ENCODE measurements at places on chromosomes 4 and X.

DNA sequence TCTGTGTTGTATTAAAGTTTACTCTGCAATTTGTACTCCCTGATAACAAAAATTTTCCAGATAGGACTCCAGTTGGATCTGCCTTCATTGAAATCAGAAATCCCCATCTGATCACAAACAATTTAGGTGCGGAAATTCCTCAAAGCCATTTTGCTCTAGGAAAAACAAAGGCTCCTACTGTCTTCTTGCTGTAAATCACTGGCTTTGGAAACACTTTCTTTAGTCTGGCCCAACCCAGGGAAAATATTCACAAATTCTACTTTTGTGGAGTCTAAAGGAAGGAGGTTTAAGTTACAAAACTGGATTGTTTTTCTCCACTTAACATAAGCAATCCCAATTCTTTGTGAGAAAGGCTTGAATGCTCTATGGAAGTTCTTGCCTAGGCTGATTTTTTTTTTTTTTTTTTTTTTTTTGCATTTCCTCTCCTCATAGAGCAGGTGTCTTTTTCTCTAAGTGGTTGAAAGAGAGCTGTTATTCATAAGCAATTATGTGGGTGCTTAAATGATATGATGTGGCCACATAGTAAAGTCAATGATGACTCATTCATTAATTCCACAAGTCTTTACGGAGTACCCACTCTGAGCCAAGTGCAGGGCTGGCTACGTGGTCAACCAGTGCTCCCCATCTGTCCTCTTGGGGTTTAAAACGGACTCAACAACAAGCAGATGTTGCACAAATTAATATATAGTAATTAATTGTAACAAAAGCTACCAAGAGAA lies 261.4 kb downstream of the LDB2 start:
- no peak for DNase-seq

DNA sequence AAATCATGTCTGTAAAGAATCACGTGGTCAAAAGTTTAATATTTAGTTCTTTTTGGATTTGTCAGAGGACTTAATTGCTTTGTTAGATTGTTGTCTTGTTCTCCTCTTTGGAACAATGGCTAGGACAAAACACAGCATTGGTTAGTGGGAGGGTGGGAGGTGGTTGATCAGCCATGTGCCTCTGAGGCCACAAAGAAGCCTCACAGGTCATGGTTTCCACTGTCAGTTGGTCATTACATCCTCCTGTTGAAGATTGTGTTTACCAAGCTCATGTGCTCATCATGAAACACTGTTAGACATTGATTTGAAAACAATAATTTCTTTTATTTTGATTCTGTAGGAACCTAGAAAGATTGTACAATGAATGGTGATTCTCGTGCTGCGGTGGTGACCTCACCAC lies 31.9 kb downstream of the ADD1 start:
- DNase-seq: no peak

DNA sequence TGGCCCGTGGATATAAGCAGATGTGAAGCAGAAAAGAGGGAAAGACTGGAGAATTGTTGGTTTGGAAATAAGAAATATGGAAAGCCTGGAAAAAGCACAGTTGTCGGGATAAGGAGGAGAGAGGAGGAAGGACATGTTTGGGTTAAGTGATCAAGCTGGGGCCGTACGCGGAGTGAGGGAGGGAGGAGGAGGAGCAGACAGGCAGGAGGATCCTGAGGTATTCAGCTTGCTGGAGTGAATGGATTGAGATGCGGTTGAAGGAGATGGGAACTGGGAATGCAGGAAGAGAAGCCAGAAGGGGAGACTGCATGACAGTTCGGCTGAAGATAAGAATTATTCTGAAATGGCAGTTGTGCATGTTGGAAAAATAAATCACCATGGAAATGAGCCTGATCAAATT lies 21.2 kb downstream of the ZFP42 start:
- no peak for DNase-seq

DNA sequence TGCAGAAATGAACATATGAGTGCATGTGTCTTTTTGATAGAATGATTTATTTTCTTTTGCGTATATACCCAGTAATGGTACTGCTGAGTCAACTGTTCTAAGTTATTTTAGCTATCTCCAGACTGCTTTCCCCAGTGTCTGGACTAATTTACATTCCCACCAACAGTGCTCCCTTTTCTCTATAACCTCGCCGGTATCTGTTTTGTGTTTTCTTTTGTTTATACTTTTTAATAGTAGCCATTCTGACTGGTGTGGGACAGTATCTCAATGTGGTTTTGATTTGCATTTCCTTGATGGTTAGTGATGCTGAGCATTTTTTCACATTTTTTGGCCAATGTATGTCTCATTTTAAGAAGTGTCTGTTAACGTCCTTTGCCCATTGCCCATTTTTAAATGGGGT lies 218.6 kb upstream of the KCNIP4 start:
- DNase-seq: no peak

- DNase-seq: no peak
Observed at GRCh38 chrX:119726900-119727555, 31.4 kb upstream of the SOWAHD start.

DNA sequence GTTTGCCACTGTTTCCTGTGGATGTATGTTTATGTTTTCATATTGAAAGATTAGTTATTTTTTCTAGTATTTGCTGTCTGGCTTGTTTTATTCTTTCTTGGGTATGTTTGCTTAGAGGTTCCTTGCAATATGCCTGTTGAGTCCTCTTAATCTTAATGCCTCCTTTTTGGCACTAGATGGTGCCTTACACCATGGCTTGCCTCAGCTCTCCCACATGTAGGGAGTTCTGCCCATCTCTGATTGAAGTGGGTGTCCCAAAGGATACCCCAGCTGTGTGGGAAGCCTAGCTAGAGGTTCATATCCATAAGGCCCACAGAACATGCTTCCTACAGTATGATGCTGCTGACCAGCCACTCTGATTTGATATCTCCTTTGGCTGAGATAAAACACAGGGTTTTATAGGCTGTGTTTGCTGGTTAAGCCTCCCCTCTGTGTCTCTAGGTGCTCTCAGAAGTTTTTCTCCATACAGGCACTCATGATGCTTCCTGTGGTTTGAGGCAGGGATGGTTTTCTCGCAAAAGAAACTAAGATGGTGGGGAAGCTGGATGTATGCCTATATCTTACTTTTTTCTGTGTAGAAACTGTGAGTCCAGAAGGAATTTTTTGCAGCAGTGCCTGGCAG lies 162.4 kb downstream of the ASB9 start:
- DNase-seq: no peak

DNA sequence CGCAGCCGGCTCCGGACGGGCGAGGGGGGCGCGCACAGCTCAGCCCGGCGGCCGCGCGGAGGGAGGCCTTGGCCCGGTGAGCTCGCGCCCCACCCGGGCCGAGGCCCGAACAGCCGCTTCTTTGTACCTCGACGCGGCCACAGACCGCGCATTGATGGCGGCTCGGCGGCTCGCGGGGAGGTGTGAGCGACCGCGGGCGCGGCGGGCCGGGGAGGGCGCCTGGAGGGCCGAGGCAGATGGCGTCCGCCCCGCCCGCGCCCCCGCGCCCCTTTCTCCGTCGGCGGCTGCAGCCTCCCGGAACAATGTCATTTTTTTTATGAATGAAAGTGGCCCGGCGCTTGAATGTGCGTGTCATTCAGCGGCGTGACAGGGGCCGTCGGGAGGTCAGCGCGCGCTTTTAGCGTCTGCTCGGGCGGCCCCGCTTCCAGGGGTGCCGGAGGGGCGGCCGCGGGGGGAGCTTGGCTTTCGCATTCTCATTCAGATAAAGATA lies 1.8 kb downstream of the FGFR3 start:
- DNase-seq: no peak

GRCh38 chr4:55124322-55125076 lies 896 bp downstream of the KDR start:
- no peak for DNase-seq

DNA sequence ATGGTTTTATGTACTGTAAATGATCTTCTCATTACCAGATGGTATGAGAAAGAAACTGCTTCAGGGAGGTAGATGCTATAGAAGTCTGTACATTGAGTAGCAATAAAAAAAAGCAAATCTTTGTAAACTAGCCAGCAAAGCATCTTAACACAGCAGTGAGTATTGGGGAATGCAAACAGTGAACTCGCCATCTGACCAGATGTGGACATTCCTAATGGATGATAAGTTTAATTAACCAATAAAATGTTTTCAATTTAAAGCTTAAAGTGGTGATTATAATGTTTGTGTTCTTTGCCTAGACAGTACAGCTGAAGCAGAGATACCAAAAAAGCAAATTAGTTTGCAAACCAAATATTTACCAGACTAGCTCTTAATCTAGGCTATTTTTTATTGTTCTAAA lies 1144.2 kb downstream of the FAT4 start:
- DNase-seq: no peak

DNA sequence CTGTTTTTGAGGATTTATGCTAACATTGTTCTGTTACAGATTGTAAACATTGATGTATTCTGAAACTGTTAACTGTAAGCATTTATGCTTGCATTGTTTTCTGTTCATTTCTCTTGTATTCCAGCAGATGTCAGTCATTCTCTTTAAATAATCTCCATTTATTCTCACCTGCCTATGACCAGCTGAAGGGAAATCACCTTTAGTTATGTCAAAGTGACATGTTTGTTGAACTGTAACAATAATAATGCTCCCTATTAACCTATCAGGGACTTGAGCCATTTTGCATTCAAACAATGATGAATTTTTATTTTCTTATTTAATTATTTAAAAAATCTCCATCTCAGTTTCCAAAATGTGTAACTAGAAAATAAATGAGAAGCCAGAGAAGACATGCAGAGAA lies 58.0 kb downstream of the SPCS3 start:
- peak; percentile 8 for DNase-seq

DNA sequence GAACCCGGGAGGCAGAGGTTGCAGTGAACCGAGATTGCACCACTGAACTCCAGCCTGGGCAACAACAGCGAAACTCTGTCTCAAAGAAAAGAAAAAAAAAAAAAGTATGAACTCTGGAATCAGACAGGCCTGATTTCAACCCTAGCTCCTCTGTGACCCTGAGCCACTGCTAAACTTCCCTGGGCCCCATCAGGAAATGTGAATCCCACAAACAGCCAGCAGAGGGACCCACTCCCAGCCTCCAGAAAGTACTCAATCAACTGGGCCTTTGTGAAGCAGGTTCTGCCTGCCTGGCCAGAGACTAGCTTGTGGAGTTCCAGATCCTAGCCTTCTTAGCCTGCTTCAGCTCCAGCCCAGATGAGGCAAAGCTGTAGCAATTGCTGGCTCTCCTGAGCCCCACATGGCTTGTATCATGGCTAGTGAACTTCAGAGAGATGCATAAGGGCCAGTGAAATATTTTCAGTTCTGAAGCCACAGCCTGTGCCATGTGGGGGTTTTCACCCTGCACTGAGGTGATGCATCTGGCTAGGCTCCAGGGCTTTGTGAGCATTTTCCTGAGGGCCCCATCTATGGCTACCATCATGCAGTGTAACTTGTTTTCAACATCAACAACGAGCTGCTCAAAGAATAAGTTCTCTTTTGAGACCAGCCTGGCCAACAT lies 7.2 kb upstream of the IDS start:
- no peak for DNase-seq

GRCh38 chr4:55706541-55706940 lies 70.4 kb upstream of the NMU start:
- DNase-seq: no peak

DNA sequence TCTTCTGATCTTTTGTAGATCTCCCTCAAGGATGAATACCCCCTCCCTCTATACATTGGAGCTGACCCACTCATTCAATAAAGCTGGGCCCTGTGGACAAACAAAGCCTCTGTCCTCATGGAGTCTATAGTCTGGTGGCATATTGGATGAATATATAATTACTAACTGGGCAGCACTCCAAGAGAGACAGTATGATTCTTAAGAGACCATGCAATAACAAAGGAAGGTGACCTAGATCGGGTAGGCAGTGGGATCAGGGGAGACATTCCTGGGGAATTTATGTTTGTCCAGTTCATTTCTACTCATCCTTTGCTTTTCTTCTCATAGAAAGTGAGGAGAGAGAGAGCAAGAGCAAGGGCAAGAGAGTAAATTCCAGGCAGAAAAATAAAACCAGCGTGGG lies 23.5 kb upstream of the CXCL13 start:
- no peak for DNase-seq

DNA sequence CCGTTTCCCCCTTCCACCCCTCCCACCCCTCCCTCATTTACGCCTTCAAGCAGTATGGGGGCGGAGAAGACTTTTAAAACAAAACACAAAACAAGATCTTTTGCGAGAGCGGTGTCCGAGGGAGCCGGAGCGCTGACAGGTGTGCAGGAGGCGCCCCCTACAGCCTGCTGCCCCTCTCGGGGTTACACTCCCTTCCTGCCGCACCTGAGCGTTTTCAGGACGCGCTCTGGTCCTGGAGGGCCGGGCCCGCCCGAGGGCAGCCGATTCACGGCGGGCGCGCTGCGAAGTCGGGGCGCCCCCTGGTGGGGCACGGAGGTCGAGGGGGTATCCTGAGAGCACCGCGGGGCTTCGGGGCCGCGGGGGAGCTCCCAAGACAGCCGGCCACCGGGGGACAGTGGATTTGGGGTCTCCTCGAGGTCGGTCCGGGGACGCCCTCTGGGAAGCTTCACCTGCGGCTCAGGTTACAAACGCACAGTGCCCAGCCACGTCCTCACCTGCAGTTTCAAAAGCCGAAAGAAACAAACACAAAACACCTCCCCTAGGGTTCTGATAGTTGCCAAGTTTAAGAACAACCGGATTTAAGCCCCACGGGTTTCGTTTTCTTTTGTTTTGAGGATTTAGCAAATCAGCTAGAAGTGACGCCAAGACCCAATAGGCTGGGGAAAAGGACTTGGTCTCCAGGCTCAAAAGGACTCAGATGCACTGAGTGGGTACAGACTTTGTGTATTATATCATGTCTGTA lies 8.0 kb upstream of the NEUROG2 start:
- no peak for DNase-seq

DNA sequence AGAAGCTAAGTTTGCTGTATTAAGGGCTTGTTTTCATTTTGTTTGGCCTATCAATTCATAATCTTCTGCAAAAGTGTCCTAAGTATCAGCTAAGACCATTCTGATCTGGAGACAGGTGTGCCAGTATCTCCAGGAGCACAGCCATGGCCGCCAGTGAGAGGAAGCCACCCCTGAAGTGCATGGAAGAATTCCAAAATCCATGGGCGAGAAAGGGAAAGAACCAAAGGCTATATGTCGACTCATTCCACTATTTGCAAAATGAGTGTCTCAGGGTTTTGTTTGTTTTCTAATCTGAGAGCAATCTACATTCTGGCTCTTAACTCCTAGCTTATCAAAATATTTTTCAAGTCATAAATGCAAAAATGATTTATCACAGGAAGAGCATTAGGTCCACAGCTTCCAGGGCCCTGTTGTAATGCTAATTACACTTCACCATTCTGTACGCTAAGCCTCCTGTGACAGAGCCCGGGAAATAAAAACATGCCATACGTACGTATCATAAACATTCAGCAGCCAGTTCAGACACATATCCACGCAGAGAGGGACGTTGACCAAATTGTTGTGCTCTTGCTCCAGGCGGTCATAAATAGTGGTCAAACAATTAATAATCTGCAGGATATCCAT lies 137.3 kb upstream of the FTHL17 start:
- no peak for DNase-seq

- DNase-seq: peak; percentile 72
Observed at GRCh38 chr4:92599044-92599443, 295.3 kb downstream of the GRID2 start.
